ENCODE measurements at places on chromosomes 16 and 17. TPM values are rescaled to one million over a fixed set of nuclear protein-coding genes. Genes with fewer than 3 reads are reported as not detected.

DNA sequence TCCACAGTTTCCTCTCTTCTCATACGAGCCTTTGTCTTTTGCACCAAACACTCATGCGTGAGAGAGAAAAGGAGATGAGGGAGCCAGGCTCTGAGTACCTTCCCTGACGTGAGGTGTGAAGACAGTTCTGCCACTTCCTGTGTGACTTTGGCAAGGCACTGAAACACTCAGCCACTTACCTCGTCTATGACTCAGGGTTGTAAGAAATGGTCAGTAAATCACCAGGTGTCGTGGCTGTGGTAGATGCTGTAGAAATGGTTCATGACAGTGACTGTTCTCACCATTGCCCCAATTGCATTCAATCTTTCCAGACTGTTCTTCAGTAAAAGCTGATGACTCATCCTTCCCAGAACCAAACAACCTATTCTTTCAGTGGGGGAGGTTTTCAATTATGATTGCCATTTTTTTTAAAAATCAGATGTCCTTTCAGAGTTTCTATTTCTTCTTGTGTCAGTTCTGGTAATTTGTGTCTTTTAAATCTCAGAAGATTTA, 49.2 kb upstream of the CBFA2T3 start:
- DNase-seq, result peak; percentile 89

DNA sequence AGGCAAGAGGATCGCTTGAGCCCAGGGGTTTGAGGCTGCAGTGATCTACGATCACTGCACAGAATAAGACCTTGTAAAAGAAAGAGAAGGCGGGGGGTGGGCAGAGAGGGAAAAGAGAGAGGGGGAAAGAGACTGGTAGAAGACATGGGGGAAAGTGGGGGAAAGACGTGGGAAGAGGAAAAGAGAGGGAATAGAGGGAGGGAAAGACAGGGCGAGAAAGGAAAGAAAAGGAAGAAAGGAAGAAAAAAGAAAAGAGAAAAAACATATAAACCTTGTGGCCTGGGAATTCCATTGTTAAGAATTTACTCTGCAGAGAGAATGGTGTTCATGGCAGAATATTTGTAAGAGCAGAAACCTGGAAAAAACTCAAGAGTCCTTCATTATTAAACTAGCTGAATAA, 120.4 kb downstream of the RMI2 start:
- no peak for DNase-seq

SOCS7 gene
- total RNA-seq, result 18.0 TPM

DNA sequence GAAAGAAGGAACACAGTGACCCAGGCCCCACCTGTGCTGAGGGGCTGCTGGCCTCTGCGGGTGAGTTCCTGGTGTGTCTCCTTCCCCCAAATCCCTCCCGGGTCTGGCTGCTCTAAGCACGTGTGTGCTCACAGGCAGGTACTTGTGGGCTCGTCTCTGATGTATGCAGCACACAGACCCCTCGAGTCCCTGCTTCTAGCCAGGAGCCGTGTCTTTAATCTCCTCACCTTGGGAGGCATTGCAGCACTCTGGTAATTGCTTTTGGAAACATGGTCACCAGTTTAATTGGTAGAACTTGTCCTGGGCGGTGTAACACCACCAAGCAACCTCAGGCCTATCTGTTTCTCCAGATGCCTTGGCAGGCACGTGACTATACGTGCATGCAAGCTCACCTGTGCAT, 8.8 kb upstream of the RPL38 start:
- DNase-seq, result no peak

- DNase-seq, result no peak
Measured at GRCh38 chr16:13545271-13545670, 374.7 kb upstream of the ERCC4 start.

TMEM170A gene
- total RNA-seq, result 25.1 TPM

PLEKHH3 gene
- 0.65 TPM for total RNA-seq

- DNase-seq, result no peak
Measured at GRCh38 chr16:74729783-74730683, 29.4 kb upstream of the MLKL start.

- DNase-seq, result no peak
Measured at GRCh38 chr17:35447499-35447898, 1.1 kb downstream of the SLFN13 start.

SLFN14 gene
- 0.11 TPM for total RNA-seq

SEZ6L2 gene
- total RNA-seq, result 0.13 TPM

PTGES3L gene
- 2.2 TPM for total RNA-seq

PRR35 gene
- not detected for total RNA-seq

- DNase-seq, result no peak
Measured at GRCh38 chr17:12388226-12388625, 277.5 kb upstream of the MYOCD start.

DNA sequence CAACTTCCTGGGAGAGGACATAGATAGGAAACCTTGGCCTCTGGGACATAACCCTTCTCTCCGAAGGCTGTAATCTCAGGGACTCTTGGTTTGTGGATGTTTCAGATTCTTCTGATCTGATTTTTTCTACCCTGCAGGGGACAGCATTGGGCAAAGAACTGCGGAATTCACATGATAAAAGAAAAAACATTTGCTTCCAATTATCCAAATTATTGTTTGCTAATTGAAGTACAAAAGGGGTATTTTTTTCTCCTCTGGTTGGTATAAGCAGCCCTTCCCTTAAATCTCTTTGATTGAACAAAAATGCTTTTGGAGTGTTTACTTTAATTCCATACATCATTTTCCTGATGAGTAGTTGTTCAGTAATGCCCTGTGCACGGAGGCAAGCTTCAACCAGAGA, 251.7 kb upstream of the IRX3 start:
- DNase-seq, result no peak

GRCh38 chr16:79339863-79340262, 260.7 kb downstream of the MAF start:
- no peak for DNase-seq

Data from activated CD8-positive, alpha-beta T cell treated with anti-CD3 and anti-CD28 coated beads for 36 hours (primary cell).